NCI-H1105 (cell line): ENCODE measurements at places on chromosomes 6 and 20.

DNA sequence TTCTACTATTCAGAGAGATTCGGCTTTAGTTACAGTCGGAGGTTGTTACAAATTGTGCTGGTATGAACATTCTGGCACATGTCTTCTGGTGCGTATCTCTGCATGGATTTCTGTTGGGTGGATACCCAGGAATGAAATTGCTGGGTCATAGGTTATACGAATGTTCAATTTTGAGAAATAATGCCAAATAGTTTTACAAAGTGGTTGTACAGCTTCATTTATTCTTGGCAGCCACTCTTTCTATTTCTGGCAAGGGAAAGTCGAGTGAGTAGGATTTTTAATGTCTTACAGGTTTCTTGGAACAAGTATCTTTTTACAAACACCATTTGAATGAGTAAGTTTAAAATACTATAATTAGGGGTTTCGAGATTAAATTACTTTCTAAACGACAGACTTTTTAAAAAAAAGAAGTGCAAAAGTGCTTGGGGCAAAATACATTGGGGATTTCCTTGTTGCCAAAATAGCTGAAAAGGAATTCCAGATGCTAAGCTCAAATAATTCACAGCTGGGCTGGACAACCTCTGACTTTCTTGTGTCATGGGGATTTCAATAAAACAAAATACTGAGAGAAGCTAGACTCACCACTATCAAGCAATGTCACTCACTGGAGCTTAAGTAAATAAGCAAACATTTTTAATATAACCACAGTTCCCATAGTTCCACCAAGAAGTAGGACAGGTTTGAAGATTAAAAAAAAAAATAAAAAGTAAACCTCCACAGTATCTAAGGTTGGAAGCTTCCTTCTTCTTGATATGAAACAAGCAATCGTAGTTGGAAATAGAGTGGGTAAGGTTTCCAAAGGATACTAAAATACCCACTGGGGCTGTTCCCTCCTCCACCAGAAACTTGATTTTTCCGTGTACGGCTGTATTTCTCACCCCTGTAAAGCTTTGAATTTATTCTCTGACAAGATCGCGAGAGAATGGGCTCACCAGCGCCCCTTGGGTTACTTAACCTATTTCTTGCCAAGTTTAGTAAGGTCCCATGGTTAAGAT, 21.6 kb upstream of the GFOD1 start:
- no peak for DNase-seq

GRCh38 chr20:48841196-48841874, 13.5 kb upstream of the PREX1 start:
- no peak for DNase-seq

GRCh38 chr20:50629670-50630045, 61.7 kb downstream of the RIPOR3 start:
- DNase-seq = no peak

GRCh38 chr6:105968603-105969333, 117.4 kb upstream of the PRDM1 start:
- no peak for DNase-seq

- peak; percentile 12 for DNase-seq
Measured at GRCh38 chr6:38638941-38639497, 710 bp downstream of the BTBD9 start.
